ENCODE measurements at places on chromosomes 4 and X.

DNA sequence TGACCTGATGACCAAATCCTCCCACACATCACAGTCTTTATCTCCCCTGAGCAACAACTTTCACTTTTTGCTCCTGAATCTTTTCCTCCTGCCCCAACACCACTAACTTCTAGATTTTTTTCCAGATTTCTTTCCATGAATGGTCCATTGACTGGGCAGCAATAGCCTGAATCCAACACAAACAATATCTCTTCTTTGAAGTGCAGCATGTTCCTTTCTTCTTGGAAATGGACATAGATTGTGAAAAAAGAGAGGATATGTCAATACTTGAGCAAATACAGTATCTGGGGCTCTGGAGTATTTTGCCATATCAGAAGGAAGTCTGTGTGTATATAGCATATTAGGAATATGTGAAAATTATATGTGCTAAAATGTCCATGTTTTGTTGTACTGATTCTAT, 55.2 kb downstream of the CDS1 start:
- DNase-seq: no peak

- DNase-seq: peak; percentile 39
These were observed 637 bp downstream of the MAMLD1 start for GRCh38 chrX:150363561-150364346.

DNA sequence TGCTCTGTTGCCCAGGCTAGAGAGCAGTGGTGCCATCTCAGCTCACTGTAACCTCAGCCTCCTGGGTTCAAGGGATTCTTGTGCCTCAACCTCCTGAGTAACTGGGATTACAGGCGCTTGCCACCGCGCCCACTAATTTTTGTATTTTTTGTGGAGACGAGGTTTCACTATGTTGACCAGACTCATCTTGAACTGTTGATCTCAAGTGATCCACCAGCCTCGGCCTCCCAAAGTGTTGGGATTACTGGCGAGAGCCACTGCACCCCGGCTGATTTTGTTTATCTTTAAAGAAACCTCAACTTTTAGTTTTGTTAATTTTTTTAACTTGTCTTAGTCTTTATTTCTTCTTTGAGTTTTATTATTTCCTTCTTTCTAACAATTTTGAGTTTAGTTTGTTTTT, 163.2 kb downstream of the SLC4A4 start:
- DNase-seq: no peak

DNA sequence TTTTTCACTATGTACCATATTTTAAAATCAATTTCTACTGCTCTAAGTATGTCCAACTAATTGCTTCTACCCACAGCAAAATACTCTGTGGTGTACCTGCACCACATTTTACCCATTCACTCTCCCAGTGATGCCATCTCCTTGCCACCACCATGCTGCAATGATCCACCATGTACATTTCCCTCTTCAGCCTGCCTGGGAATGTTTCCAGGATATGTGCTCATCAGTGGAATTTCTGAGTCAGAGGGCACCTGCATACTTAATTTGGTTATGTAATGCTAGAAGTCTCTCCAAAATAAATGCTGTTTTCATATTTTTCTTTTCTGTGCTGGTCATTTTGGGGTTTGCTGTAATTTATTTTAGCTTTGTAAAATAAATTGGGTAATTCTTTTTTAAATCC, 33.2 kb upstream of the OCIAD2 start:
- DNase-seq: peak; percentile 89

- no peak for DNase-seq
These were observed 5.1 kb downstream of the P2RY4 start for GRCh38 chrX:70254909-70255308.

DNA sequence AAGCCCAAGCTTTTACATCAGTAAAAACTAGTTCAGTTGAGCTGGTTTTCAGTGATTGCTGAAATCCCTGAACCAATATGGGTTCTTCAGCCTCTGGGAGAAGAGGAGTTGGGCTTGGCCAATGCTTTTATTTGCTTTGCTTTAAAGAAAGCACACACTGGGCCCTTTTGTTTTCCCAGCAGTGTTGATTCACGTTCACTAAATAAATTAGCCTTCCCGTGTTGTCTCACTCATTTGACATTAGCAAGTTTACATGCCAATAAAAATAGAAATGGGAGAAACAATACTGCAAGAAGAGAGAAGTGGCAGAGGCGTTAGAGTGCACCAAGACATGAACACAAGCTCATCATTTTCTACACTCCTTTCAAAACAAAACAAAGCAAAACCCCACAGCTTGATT, 136.2 kb downstream of the SHROOM3 start:
- no peak for DNase-seq

- DNase-seq: no peak
These were observed 115.3 kb upstream of the KLHL4 start for GRCh38 chrX:87402256-87402655.

GRCh38 chrX:129908636-129909035, 2.7 kb downstream of the UTP14A start:
- no peak for DNase-seq

DNA sequence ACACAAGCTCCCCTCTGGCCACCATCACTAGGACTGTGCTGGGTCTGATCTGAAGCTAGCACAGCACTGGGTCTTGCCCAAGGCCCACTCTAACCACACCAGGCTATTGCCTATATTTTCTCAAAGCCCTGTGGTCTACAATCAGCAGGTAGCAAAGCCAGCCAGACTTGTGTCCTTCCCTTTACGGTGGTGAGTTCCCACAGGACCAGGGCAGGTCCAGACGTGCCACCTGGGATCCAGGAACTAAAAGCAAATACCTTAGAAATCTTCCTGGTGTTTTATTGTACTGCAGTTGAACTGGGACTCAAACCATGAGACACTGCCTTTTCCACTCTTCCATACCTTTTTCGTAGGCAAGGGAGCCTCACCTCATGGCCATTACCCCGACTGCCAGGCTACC, 9.0 kb upstream of the MAGEC2 start:
- no peak for DNase-seq

GRCh38 chr4:169311643-169312365, 41.0 kb upstream of the SH3RF1 start:
- DNase-seq: peak; percentile 61

GRCh38 chr4:7295197-7295910, 103.0 kb downstream of the SORCS2 start:
- DNase-seq: no peak

- no peak for DNase-seq
These were observed 69.8 kb downstream of the TMEM131L start for GRCh38 chr4:153535772-153536513.

DNA sequence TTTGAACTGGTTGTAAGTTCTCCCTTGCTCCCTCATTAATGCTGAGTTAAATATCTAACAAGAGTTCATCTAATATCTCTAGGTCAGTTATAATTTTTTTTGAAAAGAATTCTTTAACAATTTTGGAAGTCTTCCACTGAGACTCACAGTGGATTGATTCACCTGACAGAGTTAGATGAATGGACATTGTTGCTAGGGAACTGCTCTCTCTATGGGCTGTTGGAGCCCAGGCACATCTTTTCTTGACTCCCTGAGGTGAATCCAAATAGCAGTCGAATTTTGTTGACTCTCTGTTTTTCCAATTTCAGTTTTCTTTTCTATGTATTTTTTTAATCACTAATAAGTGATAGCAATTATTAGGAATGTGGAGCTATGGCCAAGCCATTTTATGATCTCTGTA, 996.1 kb upstream of the PABPC4L start:
- DNase-seq: no peak

DNA sequence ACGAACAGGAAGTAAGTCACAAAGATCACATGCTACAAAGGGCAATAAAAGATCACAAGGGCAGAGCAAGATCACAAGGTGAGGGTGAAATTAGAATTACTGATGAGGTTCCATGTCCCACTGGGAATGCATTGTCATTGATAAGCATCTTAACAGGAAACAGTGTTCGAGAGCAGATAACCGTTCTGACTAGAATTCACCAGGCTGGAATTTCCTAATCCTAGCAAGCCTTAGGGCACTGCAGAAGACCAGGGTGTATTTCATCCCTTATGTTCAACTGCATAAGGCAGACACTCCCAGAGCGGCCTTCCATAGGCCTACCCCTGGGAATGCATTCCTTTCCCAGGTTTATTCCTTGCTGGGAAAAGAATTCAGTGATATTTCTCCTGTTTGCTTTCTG, 980.6 kb upstream of the LCORL start:
- no peak for DNase-seq

- no peak for DNase-seq
These were observed 105.7 kb upstream of the PRPS2 start for GRCh38 chrX:12685541-12685940.

- DNase-seq: no peak
These were observed 205.9 kb downstream of the PTTG2 start for GRCh38 chr4:38166082-38166481.

DNA sequence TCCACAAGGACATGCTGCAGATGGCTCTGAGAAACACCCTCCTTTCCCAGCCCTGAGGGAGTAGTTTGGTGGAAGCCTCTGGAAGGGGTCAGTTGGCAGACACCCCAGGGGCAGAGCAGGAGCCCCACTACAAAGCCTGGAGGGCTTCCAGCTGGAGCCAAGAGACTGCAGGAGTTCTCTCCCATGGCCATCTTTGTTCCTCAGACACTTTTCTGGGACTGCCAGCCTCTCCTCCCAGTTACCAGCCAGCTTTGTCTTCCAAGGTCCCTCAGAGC, 91.0 kb upstream of the PJA1 start:
- no peak for DNase-seq

DNA sequence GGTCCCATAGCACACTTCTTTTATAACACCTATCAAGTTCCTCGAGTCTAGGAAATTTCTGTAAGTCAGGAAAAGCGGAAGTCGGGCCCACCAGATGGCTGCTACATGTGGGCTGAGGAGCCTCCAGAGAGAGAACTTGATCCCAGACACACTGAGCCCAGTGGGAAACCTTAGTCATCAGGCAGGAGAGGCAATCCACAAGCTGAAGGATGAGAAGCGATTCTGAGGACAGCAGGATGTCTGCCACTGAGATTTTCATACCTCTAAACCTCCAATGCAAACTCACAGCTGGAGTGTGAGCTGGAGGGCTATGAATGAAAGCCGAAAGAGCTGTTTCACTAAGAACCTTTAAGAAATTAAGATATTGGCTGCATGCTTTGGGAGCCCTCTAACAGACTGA, 52.6 kb upstream of the PDHA1 start:
- no peak for DNase-seq

GRCh38 chr4:5504486-5504885, 203.9 kb downstream of the EVC2 start:
- DNase-seq: no peak

DNA sequence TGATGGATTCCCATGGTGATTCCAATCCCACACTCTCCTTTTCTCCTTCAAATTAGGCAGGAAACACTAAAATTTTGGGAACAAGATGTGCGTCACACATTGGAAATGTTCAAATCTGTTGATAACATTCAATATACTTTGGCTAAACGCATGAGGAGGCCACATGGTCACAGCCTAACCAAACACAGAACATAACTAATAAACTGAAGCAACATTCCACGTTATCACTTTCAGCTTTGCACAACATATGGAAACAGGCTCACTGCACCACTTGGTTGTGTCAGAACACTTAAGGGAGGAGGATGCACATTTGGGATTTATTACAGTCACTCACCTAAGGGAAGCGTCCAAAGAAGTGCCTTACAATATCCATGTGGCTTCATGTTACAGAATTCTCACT, 4.7 kb downstream of the SH3RF1 start:
- DNase-seq: no peak

DNA sequence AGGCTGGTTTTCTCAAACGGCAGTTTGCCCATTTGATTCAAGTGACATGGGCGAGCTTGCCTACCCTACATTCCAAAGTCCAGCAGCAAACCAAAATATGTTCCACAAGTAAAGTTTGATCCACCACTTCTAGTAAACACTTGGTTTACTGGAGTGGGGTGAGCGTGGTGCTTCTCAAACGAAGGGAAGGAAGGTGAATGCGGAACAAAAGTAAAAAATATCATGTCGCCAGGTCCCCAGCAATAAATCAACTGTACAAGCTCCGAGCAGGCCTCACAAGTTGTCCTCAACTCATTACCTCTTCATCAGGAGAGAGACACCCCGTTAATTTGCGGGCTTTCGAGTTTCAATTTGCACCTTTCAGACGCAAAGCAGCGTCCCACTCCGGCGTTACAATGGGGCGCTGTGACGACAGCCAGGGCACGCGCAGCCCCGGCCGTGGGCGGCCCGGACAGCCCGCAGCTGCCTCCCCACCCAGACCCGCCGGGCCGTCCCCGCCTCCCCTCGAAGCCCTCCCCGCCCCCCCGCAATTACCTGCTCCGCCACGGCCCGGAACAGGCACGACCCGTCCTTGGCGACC, 1.0 kb downstream of the OTUD4 start:
- DNase-seq: peak; percentile 55

- DNase-seq: no peak
These were observed 19.4 kb upstream of the ATP8A1 start for GRCh38 chr4:42676066-42676951.

- peak; percentile 71 for DNase-seq
These were observed 37.1 kb upstream of the HERC6 start for GRCh38 chr4:88341227-88342192.

DNA sequence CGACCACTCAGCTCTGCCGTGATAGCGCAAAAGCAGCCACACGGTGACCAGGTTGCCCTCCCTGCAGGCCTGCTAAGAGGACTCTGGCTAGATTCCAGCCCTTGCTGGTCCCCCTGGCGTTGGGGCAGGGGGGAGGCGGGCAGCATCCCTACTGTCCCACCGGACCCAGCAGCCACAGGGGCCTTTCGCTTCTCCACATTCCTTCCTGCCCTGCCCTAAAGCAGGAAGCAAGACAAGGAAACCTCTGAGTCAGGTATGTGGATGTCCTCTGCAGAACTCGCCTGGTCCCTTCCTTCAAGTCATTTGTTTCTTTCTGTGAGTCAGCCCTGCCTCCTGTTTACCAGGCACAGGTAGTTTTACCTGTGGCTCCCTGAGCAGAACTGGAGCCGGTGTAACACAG, 60.2 kb upstream of the CLDN34 start:
- DNase-seq: no peak

GRCh38 chr4:11469650-11470437, 41.1 kb upstream of the HS3ST1 start:
- DNase-seq: no peak

GRCh38 chr4:151417766-151418376, 8.9 kb downstream of the FHIP1A start:
- peak; percentile 24 for DNase-seq

- DNase-seq: no peak
These were observed 353.2 kb upstream of the MAGEB2 start for GRCh38 chrX:29862126-29862677.

GRCh38 chrX:135295238-135295943, 13.9 kb upstream of the ETDC start:
- DNase-seq: no peak
